ENCODE measurements at places on chromosomes 2 and 18.

- DNase-seq, result no peak
Measured at GRCh38 chr2:238938003-238938400, 90.1 kb downstream of the TWIST2 start.

- no peak for DNase-seq
Measured at GRCh38 chr2:241945803-241946202, 76.3 kb downstream of the RTP5 start.

DNA sequence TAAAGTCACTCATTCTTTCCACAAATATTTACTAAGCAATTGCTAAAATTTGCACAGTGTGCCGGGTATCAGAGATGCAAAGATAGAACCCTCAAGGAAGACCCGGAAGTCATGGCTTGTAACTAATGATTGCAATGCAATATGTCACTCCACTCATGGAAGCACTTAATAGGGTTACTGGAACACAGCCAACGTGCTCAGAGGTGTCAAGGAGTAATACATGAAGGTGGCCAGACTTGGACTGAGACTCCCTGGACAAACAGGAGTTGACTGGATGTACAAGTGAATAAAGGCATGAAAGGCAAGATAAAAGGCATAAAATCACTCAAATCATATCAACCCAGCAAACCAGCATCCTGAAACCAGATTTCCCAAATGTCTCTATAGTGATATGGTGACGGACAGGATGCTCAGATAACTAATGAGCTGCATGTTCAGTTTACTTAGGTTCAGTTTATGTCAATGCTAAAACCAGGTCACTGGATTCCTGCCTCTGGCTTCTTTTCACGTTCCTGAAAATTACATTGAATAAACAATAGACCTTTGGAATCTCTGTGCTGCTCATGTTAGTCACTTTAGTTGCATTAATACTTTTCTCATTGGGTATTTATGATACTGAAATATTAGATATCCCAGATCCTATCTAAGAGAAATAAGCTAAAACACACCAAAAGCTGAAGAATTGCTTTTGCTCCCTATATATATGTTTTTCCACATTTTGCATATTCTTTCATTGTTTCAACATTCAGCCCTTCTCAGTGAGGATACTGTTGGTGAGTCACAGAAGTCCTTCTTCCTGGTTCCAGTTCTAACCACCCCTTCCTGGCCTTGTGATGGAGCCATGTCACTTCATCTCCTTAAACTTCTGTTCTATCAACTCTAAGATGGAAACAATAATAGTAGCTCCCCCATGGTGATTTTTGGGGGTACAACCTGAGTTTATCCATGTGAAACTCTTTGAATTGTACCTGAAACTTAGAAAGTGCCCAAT lies 688.9 kb upstream of the ID2 start:
- DNase-seq, result no peak

- DNase-seq, result no peak
Measured at GRCh38 chr18:12315911-12316310, 7.9 kb downstream of the TUBB6 start.

DNA sequence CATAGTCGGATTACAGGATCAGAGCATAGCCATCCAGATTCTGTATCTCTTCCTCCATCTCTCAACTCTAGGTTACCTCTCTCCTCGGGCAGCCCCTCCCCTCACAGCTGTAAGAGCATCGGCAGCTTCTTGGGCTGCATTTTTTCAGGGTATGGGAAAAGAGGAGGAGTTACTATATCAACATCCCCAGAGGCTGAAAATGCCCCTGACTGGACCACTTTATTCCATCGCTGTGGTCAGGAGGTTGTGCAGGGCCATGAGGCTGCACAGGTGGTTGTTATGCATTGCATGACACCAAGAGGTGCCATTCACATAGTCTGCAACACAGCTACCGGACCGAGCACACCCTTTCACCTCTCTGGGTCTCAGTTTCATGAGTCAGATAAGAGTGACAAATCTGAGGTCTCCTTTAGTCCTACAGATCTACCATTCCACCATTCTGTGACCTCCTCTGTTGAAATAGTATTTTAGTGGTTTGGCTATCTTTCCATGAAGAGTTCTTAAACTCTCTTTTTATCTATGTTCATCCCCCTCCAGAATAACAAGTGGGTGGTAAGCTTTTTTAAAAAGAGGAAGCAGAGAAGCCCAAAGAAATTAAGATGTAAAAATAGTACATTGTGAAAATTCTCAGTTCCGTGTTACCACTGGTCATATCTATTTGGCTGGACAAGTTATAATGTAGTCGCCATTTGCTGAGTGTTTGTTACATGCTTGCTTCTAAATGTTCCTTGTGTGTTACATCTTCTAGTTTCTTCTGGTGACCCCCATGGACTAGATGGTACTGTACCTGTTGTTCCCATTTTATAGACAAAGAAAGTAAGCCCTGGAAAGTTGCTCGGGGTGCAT lies 56.6 kb upstream of the SLC1A4 start:
- no peak for DNase-seq

DNA sequence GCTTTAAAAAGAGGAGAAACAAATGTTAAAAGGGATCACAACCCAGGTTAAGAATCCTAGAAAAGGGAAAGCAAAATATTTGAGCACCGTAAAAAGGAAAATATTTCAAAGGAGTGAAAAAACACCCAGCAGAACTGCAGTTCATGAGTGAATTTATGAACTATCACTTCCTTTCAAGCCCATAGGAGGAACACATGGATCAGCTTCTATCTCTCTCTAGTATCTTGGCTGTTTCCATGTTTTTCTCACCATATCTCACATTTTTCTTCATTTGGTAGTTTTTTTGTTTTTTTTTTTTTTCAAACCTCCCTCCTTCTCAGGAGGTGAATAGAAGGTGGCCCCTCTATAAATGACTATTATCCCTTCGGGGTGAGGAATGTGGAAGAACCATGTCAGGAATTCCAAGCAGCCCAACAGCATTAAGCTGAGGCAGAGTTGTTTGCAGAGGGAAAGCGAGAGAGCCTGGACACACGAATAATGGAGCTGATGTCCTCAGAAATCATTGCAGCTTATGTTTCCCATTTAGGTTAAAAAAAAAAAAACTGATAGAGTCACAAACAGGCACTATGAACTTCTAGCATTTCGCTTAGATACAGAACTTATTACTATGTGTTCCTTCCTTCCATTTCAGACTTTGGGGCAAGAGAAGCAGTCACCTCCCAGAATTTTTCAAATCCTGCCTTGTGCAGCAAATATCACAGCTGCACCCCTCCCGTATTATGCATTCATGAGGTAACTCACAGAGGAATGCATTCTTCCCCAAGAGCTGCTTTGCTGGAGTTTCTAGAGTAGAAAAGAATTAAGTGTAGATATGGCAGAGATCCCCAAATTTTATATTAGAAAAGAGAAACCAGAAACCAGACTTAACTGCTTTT lies 315.6 kb downstream of the IRS1 start:
- no peak for DNase-seq

GRCh38 chr2:65615602-65616001 lies 183.2 kb upstream of the SPRED2 start:
- no peak for DNase-seq

- no peak for DNase-seq
Measured at GRCh38 chr18:44500808-44501610, 179.7 kb upstream of the SETBP1 start.

DNA sequence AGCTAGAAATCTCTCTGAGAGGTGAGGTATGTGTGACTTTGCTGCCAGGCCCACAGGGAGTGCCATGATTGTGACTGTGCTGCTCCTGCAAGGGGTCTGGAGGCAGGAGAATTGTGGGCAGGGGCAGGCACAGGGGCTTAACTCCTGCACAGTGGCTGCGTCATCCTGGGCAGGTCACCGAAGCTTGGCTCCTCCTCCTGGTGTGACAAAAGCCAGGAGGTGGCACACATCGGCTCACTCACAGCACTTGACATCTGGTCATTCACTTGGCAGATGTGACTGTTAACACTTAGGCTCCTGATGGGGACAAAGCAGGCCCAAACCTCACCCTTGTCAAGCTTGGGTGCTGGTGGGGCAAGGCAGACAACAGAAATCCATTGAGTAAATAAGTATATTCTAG lies 36.4 kb upstream of the GLI2 start:
- DNase-seq, result no peak

GRCh38 chr2:119319593-119319992 lies 47.0 kb downstream of the C2orf76 start:
- no peak for DNase-seq

GRCh38 chr18:23194997-23195957 lies 60.0 kb downstream of the CABLES1 start:
- no peak for DNase-seq

DNA sequence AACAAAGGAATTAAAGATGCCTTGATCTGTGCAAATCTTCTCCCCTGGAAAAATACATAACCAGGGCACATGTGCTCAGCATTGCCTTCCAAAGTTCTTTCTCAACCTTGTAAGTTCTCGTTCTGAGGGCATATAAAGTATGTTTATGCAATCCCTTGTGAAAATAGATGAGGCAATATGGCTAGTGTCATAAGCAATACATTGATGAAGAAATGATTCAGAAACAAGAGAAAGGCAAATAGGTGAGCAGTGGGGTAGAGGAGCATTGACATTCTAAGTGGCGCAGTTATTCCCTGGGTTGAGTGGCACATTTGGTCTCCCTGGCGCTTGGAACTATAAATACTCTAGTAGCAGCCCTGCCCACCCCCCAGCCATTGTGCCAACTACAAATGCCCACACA lies 57.4 kb upstream of the PGAP1 start:
- DNase-seq, result no peak

- DNase-seq, result no peak
Measured at GRCh38 chr2:186852508-186852907, 3.5 kb upstream of the ZSWIM2 start.

GRCh38 chr18:59593291-59593717 lies 103.9 kb downstream of the CCBE1 start:
- no peak for DNase-seq

DNA sequence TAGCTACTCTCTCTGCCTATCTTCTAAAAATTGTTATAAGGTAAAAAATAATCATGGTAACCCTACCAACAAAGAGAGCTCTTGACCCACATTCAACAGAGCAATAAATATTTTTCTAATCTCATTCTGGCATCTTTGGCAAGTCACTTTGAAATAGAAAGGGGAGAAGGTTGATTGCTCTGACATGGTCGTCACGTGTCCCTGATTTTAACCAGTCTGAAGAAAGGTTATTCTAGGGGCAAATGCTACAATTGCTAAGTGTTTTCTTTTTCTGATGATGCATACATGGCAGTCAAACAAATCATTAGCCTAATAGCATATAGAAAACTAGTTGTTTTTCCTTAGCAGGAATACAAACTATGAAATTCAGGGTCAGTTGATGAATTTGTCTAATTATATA lies 153.3 kb upstream of the MAP3K20 start:
- DNase-seq, result no peak

- DNase-seq, result no peak
Measured at GRCh38 chr18:7824970-7825369, 257.9 kb downstream of the PTPRM start.

- no peak for DNase-seq
Measured at GRCh38 chr2:14790041-14790640, 157.6 kb downstream of the LRATD1 start.

GRCh38 chr18:70709144-70709543 lies 420.3 kb downstream of the SOCS6 start:
- no peak for DNase-seq

DNA sequence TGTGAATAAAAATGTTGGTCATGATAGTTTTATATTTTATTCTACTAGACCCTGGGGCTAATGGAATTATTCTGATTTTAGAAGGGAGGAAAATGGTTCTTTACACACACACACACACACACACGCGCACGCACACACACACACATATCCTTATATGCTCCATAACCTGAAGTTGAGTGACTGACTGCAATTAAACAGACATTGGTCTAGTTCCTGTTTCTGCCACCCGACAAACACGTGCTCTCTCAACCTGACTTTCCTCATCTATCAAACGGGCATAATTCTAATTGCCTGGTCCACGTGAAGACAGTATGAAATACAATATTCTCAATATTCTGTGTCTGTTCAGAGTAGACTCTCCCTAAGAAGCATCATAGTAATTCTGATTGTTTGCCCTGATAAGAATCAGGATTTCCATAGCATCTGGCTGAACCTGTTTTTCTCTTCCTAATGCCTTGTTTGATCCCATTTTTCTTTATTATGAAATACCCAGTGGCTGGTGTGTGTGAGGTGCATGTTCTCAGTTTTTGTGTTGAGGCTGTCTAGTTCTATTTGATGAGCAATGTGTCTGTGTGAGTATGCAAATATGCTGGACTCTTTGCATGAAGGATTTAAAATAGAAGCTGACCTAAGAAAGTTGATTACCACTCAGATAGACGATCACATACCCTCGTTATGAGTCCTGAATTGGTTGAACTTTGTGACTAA lies 51.0 kb downstream of the SETBP1 start:
- DNase-seq, result no peak

GRCh38 chr2:40034198-40034597 lies 255.1 kb upstream of the THUMPD2 start:
- DNase-seq, result no peak

GRCh38 chr2:29844713-29845326 lies 76.6 kb downstream of the ALK start:
- no peak for DNase-seq

DNA sequence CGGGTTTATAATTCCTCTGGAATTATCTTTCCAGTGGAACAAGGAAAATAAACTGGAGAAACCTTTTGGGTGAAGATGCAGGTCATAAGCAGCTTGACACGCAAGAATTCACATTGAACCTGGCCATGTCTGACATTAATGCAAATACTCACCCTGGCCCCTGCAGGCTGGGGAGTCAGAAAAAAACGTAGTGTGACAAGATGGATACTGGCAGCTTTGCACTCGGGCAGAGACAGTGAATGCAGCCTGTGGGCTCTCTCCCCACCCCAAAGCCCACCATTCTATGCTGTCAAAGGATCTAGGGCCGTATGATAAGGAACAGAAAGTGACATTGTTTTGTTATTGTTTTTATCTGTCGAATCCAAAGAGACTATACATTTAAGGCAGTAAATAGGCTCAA lies 223.1 kb downstream of the RBM43 start:
- DNase-seq, result no peak

DNA sequence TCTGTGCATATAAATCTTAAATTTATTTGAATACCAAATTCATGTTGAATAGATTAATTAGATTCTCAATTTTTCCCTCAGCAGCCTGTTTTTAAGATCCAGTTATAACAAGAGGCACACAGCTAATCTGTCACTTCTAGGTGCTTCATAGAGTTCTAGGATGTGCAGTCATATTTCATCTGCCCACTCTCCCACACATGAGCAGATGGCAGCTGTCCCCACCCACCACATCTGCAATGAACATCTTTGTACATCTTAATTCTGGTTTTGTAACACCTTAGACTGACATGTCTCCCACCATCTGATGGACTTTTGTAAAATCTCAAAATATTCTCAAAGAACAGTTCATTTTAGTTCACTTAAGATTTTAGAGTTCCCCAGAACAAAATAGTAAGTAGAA lies 250.8 kb upstream of the ST6GAL2 start:
- no peak for DNase-seq
